ENCODE measurements at places on chromosomes 16 and 17.

- no peak for DNase-seq
Observed at GRCh38 chr17:40097931-40098845, 2.2 kb downstream of the NR1D1 start.

- no peak for DNase-seq
Observed at GRCh38 chr16:48452991-48453760, 68.0 kb upstream of the SIAH1 start.

DNA sequence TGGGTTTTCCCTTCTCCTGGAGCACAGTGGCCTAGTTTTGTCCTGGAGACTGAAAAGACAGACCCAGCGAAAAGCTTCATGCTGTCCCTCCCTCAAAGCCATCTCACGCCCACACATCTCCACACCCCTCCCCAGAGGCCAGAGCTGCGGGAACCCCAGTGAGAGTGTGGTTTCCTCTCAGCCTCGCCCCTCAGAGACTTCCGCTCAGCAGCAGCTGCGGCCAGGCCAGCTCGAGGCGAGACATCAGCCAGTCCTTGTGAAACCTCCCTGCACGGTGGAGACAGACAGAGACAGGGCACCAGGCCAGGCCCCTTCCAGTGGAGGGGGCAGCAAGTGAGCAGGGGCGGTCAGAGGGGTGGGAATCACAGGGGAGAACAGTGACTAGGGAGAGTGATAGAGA, 77.0 kb upstream of the TNRC6C start:
- peak; percentile 96 for DNase-seq

DNA sequence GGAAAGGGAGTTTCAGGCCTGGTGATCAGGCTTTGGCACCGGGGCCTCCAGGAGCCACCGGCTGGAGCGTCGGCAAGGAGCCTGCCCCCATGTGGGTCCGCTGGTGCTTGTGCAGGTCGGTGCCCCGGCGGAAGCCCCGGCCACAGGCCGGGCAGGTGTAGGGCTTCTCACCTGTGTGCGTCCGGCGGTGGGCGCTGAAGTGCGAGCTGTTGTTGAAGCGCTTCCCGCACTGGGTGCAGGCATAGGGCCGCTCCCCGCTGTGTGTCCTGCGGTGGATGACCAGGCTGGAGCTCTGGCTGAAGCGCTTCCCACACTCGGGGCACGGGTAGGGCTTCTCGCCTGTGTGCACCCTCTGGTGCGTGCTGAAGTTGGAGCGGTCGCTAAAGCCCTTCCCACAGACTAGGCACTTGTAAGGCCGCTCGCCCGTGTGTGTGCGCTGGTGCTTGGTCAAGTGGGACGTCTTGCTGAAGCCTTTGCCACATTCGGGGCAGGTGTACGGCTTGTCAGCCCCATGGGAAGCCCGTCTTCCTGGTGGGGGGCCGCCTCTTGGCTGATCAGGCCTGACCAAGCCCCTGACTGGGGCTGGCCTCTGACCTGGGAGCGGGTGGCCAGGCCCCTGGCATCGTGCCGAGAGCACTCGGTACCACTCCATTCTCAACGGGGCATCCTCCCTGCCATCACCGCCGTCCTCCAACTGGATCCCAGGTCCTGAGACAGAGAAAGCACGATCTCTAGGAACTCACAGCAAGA, 14.4 kb downstream of the ZNF500 start:
- no peak for DNase-seq

GRCh38 chr16:67593288-67593687, 31.0 kb downstream of the CTCF start:
- DNase-seq, result no peak
